ENCODE measurements at places on chromosomes 12 and 14.
A peak's percentile ranks its signal among the peaks of the same experiment; 100 is the strongest.

GRCh38 chr12:66268562-66268961 is 33.7 kb upstream of the HELB start:
- DNase-seq, result no peak

DNA sequence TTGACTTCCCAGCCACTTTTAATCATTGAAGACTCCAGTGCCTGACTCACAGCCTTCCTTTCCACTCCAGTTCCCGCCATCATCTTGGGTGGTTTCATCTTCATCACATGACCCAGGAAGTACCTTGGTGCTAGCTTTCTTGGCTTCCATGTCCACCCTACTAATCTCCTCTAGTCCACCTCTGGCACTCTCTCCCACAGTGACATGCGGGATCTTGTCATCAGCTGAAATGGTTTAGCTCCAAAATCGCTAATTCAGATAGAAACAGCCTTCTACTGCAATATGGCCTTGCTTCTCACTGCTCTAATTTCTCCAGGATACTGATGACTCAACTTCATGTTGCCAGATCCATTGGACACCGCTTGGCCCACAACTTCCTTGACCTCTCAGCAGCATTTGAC is 24.5 kb downstream of the WDR20 start:
- DNase-seq, result no peak

DNA sequence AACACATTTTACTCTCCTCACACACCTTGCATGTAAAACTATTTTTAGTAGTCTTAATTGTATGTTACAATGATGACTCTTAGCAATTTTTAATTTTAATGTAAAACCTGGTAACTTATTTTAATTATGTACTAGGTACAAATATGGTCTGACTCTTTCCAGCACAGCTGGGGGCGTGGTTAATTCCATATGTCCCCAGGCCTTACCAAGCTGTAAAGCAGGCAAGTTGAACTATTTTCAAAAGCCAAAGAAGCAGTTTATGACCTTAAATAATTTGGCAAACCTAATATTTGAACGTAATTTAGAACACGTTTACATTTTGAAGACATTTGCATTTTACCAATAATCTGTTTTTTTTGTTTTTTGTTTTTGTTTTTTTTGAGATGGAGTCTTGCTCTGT is 9.3 kb upstream of the ACOT6 start:
- DNase-seq, result no peak

- no peak for DNase-seq
Observed at GRCh38 chr14:75213172-75213571, 36.8 kb upstream of the TMED10 start.

- DNase-seq, result no peak
Observed at GRCh38 chr14:73763396-73763795, 49.2 kb upstream of the PNMA1 start.

DNA sequence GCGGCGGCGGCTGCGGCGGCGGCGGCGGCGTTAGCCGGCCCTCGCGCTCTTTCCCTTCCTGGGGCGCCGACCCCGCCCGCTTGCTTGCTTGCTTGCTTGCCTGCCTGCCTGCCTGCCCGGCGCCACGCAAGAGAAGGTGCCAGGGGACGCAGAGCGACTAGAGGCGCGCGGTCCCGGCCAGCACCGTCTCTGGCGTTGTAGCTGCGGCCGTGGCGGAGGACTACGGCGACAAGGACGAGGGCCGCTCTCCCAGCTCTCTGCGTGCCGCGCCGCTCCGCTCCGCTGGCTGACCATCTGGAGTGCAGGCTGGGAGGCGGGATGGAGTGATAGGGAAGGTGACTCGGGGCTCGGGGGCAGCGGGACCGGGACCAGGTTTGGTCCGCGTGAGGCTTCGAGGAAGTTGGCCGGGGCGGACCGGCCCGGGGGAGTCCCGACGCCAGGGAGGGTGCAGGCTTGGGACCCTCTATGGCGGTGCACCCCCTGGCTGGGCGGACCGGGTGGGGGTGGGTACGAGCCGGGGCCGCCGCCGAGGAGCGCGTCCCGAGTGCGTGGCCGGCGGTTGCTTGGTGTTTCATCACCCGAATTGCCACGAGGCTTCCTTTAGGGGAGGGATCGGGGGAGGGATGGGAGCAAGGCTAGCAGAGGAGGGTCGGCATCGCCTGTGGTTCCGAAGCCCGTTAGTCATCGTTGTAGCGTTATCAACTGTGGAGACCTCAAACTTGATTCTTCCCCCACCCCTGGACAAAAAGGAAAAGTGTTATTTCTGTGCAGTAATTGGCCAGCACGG is 471 bp downstream of the XPOT start:
- DNase-seq, result peak; percentile 75

DNA sequence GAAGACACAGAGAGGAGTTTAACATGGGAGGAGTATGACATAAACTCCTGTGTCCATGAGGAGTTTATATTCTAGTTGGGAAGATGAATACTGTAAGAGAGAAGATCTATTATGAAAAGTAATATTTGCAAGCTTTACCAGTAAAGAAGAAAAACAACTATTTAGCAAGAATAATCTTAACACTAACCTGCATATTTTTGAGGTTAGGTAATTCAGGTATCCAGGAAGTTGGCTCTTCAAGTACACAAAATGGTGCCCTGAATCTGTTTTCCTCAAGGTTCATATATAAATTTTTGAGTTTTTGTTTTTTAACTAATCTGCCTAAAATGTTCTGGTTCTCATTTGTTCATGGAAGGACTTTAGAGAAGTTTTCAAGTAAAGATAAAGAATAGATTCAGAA is 33.9 kb upstream of the KCNMB4 start:
- no peak for DNase-seq

DNA sequence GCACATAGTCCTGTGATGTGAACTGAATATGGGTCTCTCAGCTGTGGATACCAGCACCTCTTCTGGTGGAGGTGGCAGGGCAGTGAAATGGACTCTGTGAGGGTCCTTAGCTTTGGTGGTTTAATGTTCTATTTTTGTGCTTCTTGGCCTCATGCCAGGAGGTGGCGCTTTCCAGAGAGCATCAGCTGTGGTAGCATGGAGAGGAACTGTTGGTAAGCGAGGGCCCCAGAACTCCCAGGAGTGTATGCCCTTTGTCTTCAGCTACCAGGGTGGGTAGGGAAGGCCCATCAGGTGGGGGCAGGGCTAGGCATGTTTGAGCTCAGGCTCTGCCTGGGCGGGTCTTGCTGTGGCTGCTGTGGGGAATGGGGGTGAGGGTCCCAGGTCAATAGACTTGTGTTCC is 241.7 kb downstream of the AEBP2 start:
- no peak for DNase-seq

DNA sequence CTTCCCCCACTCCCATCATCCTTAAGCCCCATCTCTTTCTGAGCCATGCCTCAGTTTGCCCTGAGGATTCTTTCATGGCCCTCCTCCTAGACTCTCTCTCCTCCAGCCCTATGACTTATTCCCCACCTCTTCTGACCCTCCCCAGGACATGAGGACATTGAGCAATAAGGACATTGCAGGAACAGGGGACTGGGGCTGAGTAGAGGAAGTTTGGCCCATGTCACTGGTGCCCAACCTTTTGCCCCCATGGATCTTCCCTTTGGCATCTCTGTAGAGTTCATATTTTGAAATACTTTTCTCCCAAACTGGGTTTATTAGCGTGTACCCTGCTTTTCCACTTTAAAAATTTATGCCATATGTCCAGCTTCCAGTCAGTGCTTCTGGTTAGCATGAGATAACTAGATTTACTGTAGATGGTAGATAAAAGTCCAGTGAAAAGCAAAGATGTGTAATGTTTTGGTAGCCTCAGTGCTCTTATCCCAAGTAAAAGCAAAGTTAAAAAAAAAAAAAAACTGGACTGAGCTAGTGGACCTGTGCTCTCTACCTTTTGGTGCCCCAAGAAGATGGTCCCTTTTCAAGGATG is 6.1 kb upstream of the LRP1-AS start:
- DNase-seq, result no peak

DNA sequence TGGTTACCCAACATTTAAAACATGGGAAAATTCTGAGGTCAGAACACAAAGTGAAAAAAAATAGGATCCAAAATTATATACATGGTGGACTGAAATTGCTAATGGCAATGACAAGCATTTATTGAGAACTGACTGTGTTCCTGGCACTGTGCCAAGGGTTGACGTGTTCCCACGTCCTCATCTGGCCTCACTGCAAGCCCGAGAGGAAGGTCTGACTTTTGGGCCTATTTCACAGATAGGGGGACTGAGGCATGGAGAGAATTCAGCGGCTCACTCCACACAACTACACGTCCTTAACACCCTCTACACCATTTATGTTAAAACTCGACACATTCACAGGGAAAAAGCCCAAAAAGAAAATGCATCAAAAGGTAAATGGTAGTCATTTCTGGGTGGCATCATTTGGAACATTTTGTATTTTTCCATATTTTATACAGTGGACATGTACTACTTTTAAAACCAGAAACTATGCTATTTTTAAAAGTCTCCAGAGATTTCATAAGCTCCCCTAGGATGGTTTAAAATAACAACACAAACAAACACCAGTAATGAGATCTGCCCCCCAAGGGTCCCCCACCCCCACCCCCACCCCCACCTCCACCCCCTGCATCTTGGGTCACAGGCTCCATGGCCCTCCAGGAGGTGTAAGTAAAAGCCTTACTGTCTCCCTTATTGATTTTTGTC is 27.7 kb downstream of the CLMN start:
- no peak for DNase-seq

DNA sequence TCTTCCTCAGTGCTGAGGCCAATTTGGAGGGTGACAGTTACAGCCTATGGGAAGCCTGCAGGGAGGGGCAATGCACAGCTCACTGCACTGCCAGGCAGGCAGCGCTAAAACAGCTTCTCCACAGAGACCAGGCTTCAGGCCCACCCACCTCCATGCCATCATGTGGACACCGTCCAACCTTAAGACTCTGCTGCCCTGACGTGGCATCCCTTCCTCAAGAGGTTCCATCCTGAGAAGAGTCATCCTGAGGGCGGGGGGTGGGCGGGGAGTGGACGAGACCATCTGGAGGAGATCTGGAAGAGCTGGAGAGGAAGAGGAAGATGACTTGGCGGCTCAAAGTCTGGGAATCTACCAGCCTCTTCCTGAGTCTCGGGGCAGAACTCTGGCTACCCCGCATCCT is 8.4 kb upstream of the ACVRL1 start:
- no peak for DNase-seq

- peak; percentile 78 for DNase-seq
Observed at GRCh38 chr12:69639400-69640016, 28.8 kb upstream of the LRRC10 start.

DNA sequence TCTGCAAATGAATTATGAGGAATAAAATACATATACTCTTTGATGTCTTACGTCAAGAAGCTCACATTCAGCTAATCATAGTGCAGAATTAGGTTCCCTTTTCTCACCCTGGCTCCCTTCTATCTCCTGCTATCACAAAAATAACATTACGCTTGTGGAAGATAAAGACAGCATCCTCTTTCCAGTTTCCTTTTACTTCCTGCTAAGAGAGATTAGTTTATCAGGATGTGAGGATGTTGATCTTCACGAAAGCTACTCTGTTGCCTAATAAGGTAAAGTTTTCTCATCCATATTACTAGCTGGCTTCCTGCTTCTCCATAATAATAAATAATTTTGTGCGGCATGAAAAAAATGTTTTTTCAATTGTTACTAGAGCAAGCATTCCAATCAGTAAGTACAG is 217.7 kb upstream of the DCN start:
- no peak for DNase-seq

- peak; percentile 22 for DNase-seq
Observed at GRCh38 chr12:96720363-96720705, 186.7 kb upstream of the NEDD1 start.

DNA sequence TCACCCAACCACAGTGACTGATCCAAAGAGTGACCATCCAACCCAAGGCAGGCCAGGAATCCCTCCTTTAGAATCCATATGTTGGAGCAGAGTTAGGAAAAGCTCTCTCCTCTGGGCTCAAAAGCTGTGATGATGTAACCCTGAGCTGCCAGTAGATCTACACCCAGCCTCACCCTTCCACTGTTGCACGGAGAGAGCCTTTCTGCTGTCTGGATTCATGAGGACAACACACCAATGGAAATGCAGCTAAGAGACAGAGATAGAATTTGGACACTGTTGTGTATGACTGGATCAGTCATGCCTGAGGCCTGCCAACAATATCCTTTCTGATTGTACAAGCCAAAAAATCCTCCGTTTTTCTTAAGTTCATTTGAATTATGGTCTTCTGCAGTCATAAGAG is 4.4 kb upstream of the OR6J1 start:
- no peak for DNase-seq

DNA sequence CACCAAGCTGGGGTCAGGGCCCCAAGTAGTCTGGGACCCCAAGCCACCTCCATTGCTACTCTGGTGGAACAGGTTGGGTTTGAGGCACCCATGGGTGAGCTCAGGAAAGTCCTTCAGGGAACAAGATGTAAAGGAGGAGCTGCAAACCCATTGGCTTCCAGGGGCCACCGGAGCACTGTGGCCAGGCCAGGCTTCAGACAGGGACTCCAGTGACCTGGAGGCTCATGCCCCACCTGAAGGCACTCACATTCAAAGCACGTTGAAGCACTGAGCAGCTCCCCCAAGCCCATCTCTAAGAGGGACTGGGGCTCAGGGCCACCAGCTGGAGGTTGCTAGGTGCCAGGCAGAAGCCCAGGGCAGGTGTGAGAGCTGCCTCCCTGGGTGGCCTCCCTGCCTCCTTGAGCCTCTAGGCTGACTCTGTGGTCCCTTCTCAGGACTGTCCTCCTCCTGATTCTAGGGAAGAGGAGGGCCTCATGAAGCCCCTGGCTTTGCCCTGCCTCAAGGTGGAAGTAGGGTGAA is 49.1 kb downstream of the FAM222A start:
- DNase-seq, result no peak

DNA sequence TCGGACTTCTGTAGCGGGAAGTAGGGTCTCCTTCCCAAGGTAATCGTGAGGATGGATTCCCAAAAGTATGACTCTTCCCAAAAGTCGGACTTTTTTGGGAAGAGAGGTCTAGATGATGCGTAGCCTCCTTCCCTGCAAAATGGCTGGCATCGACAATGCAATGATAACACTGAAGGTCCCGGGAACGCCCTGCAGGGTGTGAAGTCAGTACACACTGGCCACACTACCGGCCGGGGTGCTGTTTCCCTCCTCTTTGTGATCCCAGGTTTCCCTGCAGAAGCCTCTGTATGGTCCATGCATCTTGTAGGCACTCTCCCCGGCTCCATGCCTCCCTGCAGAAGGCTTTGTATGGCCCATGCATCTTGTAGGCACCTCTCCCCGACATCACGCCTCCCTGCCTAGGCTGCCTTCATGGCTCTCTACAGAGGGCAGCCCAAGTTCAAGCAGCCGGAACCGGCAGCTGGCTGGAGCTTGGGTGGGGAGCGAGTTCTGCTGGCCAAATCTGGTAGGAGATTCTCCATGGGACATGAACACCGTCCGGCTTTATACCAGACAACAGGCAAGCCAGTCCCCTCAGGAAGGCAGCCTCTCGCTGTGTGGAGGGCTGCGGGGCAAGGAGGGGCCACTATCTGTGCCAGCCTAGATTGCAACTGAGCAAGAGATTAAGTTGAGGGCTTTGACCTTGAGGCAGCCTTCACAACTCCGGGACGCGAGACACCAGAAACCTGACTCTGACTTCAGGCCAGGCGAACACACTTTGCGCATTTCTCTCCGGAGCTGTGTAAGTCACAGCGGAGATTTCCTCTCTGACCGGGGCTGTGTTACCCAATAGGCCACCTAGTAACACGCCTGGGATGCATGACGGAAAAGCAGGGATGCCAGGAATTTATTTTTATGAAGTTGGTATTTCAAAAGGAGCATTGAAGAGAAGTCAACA is 23.5 kb downstream of the FZD10 start:
- DNase-seq, result no peak

- DNase-seq, result no peak
Observed at GRCh38 chr14:92847278-92847677, 53.2 kb downstream of the GOLGA5 start.

Measured in glutamatergic neuron (in vitro differentiated cells).